NCI-H524 (cell line): ENCODE measurements at places on chromosomes 1 and 21.
A peak's percentile ranks its signal among the peaks of the same experiment; 100 is the strongest.

- DNase-seq: no peak
Observed at GRCh38 chr1:95548211-95548610, 314.2 kb downstream of the RWDD3 start.

DNA sequence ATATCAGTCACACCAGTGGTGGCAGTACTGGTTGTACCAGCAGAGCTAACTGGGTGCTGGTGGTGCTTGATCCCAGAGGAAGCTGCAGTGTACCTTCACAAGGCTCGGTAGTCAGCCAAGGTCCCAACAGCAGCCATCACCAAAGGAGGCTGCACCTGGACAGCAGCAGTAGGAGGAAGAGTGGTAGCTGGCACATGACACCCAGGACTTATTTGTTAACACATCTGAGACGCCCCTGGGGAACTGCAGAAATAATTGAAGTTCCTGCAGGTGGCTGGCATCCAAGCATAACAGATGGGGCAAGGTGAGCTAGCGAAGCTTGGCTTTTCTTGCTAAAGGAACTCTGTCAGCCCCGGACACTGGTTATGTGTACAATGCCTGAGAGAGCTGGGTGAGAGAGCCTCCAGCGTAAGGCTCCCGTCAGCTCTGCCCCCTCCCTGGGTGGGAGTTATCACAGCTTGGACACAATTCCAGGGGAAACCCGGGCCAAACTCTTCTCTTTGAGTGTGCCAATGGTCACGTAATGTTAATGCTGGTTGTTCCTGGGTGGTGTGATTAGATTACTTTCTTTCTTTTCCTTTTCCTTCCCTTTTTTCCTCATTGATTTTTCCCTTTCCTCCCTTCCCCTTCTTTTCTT is 29.1 kb upstream of the PARP1 start:
- peak; percentile 82 for DNase-seq

DNA sequence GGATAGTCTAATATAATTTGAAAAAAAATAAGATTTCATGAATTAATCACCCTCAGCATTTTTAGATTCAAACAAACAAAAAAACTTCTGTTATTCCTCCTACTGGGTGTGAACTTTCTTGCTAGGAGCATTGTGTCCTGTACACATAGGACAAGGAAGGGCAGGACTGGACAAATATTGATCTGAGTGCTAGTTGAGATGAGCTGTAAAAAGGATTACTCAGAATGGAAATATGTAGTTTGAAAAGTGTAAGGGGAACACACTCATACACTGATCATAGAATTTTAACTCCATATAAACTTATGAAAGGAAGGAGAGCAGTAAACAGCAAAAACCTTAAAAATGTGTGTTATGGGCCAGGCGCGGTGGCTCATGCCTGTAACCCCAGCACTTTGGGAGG is 156.5 kb upstream of the ZNF648 start:
- no peak for DNase-seq

DNA sequence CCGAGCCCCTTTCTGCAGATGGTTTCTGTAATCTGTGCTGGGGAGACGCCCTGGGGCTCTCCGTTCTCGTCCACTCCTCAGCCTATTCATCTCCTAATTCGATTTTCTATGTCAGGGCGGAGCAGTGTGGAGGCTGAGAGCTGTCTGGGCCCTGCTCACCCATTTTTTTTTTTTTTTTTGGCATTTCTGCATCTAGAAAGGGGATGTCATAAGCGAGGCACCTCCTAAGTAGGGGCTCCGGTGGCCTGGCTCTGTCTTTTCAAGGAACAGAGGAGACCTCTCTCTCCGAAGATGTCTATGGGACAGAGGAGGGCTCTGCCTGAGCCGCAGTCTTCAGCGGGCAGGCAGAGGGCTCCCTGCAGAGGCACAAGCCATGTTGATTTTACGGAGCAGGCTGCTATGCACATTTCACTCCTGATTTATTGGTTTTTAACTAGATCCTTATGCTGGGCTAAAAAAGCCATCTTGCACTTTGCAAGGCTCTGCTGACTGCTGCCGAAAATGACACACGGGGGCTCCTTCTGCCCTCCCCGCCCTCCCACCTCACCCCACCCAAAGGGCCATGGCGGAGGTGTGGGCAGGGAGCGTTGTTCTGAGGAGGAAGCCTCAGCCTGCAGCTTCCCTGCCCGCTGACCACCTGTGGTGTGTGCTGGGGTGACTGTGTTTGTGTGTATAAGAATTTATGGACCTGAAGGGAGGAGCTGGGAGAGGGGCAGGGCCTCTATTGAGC is 71.0 kb downstream of the FOXD2 start:
- DNase-seq: no peak

- no peak for DNase-seq
Observed at GRCh38 chr1:211909395-211909794, 78.8 kb upstream of the LPGAT1 start.

GRCh38 chr1:112298558-112298957 is 97.5 kb upstream of the CTTNBP2NL start:
- peak; percentile 40 for DNase-seq

GRCh38 chr1:28966617-28967016 is 52.2 kb downstream of the EPB41 start:
- no peak for DNase-seq

DNA sequence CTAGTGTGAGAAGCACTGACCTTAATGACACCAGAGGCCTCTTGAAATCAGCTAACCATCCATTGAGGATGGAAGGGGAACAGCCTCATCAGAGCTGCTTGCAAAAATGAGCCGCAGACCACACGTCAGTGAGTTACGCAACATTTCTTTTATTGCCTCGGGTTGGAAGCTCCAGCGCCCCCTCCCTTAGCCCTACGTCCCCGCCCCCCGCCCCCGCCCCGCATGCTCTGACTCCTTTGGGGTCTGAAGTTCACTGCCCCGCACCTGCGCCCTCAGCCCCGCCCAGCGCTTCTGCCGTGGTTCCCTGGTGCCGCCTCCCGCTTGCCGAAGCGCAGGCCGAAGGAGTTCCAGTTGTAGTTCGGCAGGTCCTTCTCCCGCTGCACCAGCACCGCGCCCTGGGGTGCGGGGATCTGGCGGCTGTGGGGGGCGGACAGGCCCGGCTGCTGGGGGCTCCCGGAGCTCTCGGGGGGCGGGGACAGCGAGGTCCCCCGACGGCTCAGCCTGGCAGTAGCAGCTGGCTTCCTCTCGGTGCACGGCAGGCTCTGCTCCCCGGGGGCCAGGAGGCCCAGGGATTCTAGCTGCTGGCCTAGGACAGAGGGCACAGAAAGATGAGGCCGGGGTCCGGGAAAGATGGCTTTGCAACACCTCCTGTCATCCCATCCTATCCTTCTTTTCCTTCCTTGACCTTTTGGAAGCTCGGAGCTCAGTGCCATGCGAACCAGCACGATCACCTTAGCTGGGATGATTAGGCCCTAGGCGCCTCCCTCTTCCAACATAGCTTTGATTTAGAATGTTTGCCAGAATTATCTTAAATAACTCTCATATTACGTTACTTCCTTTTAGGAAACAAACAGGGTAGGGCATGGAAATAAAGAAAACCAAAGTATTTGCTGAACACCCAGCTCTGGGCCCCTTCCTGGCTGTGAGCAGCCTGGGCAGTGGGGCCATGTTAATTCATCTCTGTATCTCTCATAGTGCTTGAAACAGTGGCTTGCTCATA is 5.8 kb downstream of the KISS1 start:
- DNase-seq: peak; percentile 55

DNA sequence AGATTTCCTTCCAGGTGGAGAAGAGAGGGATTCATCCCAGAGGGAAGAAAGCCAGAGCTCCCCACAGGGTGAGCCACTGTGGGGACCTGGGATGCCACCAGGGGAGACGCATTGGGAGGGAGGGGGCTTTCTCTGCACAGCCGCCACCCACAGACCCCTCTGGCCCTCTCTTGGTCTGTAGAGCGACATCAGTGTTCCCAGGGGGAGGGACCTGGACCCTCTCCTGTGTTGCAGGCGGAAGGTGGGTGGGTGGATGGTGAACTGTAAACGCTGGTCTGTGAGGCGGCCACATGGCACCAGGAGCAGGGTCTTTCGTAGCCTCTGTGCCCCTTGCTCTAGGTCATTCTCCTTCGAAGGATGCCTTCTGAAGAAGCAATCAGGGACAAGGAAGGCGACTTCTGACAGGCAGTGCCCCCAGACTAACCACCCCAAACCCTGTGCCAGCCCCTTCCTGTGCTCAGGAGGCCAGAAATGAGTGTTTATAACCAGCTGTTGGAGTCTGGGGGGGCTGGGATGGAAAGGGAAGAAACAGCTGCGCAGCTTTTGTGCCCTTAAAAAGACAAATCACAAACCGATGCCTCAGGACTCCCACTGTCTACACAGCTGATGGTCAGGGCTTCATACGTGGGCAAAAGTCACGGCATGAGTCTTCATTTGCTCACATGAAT is 121.4 kb upstream of the ZBTB40 start:
- DNase-seq: no peak
